ENCODE measurements at places on chromosomes 4 and X.

DNA sequence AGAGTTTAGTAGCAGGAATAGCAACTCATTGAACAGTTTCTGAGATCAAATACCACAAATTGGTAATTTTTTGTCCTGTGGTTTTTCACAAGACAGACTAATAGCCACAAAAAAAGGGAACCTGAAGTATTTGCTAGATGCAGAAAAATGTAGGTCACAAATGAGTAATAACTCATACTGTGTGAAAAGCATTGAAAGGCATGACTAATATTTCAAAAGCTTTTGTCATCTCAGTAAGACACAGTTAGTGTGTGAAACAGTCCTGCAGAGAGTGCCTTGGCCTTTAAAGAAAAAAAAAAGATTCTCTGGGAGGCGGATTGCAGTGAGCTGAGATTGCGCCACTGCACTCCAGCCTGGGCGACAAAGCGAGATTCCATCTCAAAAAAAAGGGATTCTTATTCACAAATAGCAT lies 31.4 kb upstream of the SLC25A31 start:
- no peak for DNase-seq

DNA sequence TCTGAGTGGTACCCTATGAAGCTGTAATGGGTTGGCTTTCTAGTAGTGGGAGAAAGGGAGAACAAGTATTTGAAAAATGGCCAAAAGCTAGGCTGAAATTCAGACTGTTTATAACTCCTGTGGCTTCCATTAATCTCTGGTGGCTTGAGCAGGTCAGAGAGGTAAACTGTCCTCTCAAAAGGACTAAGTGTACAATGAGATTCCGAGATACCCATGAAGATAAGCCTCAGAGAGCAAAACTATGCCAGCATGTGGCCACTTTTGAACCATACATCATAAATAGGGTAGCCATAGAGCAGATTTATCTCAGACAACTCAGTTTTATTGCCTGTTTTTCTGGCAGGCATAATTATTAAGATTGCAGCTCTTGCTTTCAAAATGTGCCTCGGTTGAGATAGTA lies 89.2 kb downstream of the CHRDL1 start:
- no peak for DNase-seq

- DNase-seq: no peak
These were observed 1.7 kb downstream of the MTMR1 start for GRCh38 chrX:150694738-150695410.

- no peak for DNase-seq
These were observed 293.0 kb upstream of the CLNK start for GRCh38 chr4:10977534-10977933.

DNA sequence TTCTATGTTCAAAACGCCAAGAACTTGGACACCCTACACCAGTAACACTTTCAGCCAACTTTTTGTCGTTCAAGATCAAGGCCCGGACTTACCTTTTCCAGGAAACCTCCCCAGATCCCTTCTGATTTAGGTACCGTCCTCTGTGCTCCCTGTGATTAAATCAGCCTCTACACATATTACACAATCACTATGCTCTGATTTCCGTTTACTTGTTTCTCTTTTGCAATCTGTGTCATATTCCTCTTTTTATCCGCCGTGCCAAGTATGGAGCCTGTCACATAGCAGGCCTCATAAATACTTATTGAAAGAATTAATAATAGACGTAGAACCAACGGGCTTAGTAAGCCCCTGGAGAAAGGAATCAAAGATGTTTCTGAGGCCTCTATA lies 722 bp upstream of the TMEM33 start:
- no peak for DNase-seq

GRCh38 chr4:78100060-78100459 lies 42.9 kb downstream of the FRAS1 start:
- no peak for DNase-seq

DNA sequence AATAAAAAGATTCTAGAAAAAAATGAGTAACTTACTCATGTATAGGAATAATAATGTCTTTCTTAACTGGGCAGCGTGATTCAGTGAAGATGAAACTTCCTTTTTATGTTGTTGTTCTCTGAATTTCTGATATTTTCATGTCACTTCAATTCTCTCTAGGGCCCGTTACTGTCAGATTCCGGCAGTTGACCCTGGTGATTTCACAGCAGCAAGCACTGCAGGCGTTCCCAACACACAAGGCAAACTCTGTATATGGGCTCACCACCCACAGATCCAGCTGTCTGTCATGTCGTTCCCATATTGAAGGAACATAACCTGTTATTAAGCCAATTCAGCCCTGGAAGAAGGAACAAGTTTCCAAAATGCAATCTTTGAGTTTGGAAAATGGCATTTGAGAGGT lies 288.3 kb upstream of the GALNTL6 start:
- DNase-seq: no peak
